ENCODE measurements at places on chromosomes 16 and 17.

- DNase-seq, result no peak
Measured at GRCh38 chr17:77409282-77410161, 268.8 kb downstream of the SEC14L1 start.

- DNase-seq, result no peak
Measured at GRCh38 chr17:17139972-17140589, 66.1 kb downstream of the PLD6 start.

GRCh38 chr17:28426081-28426519 lies 20.1 kb upstream of the SLC46A1 start:
- no peak for DNase-seq

GRCh38 chr16:66596986-66597848 lies 7.3 kb upstream of the CMTM3 start:
- no peak for DNase-seq

GRCh38 chr16:63458846-63459245 lies 1422.6 kb upstream of the CDH8 start:
- DNase-seq, result no peak

GRCh38 chr17:14361470-14361869 lies 60.6 kb downstream of the HS3ST3B1 start:
- DNase-seq, result no peak

DNA sequence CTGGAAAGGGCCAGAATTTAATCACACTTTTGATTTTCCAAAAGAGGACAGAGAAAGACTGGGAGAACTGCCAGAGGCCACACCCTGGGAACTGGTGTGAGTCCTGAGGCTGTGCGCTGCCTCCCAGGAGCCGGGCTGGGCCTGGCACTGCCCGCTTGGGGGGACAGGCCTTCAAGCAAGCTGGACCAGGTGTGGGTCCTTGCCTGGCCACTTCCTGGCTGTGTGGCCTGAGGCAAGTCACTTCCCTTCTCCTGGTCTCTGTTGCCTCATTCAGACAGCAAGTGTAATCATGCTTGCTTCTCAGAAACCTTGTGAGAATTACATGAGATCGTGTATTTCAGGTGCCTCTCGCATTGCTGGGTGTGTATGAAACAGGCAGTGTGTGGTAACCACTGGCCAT lies 143.0 kb downstream of the SNX29 start:
- DNase-seq, result no peak

- no peak for DNase-seq
Measured at GRCh38 chr17:53662608-53663007, 160.1 kb upstream of the KIF2B start.

DNA sequence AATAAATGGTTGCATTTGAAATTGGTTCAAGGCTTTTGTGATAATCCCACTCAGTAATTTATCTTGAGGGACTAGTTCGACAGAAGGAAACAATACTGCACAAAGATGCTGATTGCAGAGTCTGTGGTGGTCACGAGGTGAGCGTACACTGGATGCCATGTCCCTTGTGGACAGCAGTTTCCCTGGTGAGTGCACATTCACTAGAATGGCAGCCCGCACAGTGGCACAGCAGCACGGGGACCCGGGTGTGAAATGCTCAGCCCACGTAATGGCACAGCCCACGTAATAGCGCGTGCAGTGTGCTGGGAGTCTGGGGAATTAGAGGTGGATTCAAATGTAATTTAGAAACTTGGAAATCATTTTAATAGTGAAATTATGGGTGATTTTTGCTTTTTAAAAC lies 154.0 kb downstream of the LGALS9B start:
- no peak for DNase-seq

- DNase-seq, result no peak
Measured at GRCh38 chr17:7328840-7329373, at the start of gene NEURL4. TSS of gene NEURL4 (minus strand) at chr17:7329335. CDS start at chr17:7329312, 23 bp downstream.

- peak; percentile 99 for DNase-seq
Measured at GRCh38 chr17:79087428-79088143, 13.0 kb downstream of the ENGASE start.

DNA sequence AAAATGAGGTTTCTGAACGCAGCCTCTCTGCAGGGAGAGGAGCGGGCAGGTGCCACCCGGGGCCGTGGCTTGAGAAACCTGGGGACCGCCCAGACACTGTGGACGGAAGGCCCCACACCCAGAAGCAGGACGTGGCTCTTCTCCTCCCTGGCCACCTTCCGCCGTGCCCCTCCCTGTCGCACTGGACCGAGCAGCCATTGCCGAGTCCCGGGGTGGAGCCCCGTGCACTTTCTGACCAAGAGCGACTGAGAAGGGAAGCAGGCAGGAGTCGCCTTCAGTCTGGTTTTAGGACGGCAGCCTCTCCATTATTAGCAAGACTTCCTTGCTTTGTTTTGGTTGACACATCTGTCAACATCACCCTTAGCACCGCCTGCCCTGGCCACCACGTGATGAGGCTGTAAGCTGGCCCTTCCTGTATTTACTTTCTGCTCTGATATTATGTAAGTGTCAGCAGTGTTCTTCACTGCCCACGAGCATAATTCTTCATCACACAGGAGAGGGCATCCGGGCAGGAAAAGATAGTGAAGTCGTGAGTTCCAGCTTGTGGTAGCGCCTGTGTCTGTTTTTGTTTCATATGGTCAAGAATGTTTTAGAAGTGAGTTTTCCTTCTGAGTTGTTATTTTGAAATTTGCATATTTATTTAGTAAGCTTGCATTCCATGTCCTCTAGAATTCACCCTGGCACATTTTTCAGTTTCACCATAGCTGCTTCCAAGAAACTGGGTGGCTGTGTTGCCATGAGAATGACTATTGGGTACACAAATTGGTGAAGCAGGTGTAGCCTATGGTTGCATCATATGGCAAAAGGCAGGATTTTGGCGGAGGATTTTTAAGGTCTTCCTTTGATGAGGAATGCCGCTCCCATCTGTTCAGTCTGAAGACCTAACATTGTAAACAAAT lies 1.0 kb downstream of the HERPUD1 start:
- DNase-seq, result no peak

Data from GM19239 (cell line).